ENCODE measurements at places on chromosomes 6 and 20.

DNA sequence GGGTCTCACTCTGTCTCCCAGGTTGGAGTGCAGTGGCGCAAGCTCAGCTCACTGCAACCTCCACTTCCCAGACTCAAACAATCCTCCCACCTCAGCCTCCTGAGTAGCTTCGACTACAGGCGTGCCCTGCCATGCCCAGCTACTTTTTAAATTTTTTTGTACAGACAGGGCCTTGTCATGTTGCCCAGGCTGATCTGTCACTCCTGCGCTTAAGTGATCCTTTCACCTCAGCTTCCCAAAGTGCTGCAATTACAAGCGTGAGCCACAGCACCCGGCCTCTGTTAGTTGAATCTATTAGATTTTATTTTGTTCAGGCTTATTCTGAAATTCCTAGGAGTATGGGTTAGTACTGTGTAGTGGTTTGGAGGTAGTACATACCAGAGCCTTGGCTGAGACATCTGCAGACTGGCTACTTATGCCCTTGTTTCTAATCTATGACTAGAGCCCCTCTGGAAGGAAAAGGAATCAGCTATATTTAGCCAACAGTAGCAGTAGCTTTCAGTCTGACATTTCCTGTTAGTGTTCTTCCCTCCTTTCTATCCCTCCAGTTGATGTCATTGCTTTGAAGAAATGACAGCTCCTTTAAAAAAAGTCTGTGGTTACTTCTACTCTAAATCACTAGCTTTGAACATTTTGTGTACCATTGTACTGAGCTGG lies 74.4 kb downstream of the ITCH start:
- no peak for DNase-seq

- DNase-seq: no peak
Measured at GRCh38 chr20:48861444-48861843, 33.6 kb upstream of the PREX1 start.

GRCh38 chr20:2305479-2305878 lies 9.7 kb downstream of the TGM3 start:
- DNase-seq: no peak

DNA sequence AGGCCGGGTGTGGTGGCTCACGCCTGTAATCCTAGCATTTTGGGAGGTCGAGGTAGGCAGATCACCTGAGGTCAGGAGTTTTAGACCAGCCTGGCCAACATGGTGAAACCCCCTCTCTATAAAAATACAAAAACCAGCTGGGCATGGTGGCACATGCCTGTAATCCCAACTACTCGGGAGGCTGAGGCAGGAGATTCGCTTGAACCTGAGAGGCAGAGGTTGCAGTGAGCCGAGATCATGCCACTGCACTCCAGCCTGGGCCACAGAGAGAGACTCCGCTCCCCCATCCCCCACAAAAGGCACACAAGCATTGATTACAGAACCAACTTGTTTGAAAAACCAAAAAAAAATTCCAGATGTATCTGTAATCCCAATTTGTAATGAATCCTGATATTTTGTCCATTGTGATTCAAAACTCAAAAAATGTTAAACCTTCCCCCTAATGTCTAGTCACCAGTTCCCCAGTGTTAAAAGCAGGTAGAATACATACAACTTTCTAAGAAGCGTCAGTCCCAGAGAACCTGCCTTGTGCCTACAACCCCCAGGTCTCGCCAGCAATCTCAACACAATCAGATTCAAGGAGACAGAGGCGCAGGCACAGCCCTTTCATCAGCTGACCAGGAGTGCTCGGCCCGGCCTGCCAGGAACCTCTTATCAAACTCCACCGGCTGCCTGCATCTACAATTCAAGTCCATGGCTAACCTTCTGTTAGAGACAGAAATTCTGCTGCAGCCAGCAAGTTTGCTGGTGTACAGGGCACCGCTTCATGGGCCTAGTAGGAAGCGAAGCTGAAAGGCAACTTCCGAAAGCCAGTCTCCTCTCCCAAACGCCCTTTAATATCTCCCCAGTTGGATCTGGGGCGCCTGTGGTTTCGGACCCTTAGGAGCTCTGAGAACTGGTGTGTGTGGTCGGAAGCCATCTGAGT lies 2.1 kb downstream of the EZR start:
- peak; percentile 52 for DNase-seq

GRCh38 chr6:84074988-84075781 lies 41.6 kb downstream of the MRAP2 start:
- peak; percentile 50 for DNase-seq

DNA sequence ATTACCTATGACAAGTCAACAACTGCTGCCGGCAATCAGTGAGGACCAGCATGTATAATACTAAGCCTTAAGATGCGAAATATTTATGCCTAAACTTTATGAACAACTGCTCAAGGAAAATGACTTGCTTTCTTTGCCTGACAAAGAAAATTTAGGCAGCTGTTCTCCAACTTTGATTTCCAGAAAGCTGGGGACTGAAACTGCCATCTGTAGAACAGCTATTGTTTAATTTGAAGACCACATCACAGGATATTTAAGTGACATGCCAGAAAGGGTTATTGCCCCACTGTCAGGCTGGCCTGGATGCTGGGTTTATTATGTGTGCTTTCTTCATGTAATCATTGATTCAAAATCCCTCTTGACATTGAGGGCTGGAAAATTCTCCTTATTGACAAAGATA lies 153.9 kb upstream of the ENPP5 start:
- no peak for DNase-seq

DNA sequence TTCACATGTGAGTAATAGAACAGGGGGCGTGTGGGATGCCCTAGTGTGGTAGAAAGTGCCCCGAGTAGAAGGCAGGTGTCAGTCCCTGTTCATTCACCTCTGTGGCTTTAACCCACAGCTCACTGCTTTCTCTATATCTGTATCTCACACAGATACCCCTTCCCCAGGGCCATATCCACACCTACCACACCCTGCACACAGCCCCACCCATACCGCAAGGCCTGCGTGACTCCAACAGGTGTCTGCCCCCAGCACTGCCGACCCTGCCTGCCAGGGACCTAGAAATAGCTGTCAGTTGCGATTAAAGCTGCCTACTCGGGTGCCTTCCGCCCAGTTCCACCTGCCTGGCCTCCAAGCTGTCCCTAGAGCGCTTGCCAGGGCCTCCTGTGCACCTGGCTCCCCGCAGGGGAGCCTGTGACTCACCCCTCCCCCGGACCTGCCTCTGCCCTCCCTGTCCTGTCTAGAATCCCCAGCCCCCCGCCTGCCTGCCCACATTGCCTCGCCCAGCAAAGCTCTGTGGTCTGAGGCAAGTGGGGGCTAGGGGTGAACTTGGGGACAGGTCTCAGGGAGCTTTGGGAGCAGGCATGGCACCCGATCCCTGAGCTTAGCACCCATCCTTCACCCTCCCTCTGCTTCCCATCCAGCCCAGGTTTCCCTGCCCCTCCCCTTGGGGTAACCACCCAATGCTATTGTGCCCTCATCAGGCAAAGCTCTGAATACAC lies 38.3 kb upstream of the ID1 start:
- DNase-seq: peak; percentile 58

- DNase-seq: no peak
Measured at GRCh38 chr20:23588434-23589403, 17.0 kb downstream of the CST9 start.

DNA sequence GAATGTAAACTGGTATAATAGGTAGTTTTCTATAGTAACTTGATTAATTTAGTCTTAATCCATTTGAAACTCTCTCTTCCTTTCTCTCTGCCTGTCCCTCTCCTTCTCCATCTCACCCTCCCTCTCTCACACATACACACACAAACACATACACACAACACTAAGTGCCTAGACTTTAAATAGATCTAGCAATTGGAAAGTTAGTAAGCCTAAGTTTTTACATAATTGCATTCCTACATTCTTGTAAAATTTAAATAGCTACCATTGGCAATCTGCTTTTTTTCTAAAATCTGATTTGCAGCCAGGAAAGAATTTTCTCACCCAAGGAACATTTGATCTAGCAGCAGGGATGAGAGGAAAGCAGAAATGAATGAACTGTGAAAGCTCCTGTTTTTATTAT lies 15.7 kb downstream of the GFRA4 start:
- no peak for DNase-seq

DNA sequence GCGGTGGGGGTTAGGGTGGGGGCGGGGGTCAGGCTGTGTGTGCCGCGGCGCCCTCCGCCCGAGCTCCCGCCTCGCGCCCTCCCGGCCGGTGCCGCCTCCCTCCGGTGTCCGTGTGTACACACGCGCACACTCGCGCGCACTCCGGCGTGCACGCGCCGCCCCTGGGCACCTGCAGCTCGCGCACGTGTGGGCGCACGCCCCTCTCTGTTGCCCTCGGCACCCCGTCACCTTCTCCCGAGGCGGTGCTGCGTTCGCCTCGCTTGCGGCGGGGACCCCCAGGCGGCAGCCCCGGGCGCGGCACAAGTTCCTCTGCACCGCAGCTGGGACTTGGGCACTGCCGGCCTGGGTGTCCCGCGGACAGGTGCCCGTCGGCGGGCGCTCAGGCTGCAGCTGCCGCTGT lies 525 bp downstream of the MACROD2 start:
- peak; percentile 23 for DNase-seq

DNA sequence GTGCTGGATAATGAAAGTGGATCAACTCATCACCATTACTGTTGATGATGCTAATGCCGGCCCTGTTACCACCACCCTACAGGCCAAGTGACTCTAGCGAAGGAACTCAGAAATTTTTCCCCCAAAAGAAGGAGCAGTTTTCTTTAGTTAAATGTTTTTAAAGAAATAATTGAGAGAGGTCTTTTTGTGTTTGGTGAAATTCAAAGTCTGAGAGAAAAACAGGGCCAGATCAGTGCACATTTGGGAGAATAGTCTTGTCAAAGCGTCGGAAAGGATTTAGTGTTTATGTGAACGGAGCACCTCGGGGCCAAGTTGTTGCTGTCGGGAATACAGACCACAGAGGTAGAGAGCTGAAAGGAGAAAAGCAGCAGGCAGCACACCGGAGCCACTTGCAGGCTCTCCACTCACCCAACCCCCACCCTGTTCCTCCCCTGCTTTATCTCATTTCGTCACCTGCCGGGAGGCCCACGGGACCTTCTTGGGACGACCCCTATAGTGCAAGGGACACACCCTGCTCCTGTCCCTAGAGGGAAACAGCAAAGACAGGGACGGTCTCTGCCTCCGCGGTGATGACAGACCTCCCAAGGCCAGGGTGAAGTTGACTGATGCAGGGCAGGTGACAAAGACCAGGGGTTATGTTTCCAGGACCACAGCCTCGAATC lies 6.8 kb downstream of the TFAP2B start:
- no peak for DNase-seq

GRCh38 chr6:150142670-150143515 lies at the start of gene PPP1R14C:
TSS of gene PPP1R14C (plus strand) at chr6:150143044. CDS start at chr6:150143193, 149 bp downstream.
- no peak for DNase-seq

- DNase-seq: no peak
Measured at GRCh38 chr6:107968081-107968480, 10.1 kb upstream of the SEC63 start.

- no peak for DNase-seq
Measured at GRCh38 chr20:11992426-11992825, 74.7 kb downstream of the BTBD3 start.

- no peak for DNase-seq
Measured at GRCh38 chr6:41637194-41638001, 870 bp upstream of the MDFI start.

- peak; percentile 64 for DNase-seq
Measured at GRCh38 chr6:162856885-162857284, 129.1 kb downstream of the PACRG start.

DNA sequence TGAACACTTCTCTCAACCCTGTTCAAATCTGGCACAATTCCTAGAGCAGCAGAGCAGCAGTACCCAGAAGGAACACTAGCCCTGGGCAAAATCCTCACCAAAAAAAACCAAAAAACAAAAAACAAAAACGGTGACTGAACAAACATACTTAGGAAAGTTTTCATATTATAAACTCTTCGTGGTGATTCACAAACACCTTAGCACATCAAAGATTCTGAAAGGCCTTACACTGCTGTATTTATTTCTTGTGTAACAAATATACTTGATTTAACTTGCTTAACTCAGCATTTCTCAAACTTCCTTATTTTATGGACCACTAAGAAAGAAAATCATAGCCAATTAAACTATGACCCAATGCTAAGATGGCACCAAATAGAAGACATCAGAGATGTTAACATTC lies 57.8 kb upstream of the RREB1 start:
- peak; percentile 26 for DNase-seq

GRCh38 chr6:15301179-15302006 lies 55.5 kb downstream of the JARID2 start:
- no peak for DNase-seq

DNA sequence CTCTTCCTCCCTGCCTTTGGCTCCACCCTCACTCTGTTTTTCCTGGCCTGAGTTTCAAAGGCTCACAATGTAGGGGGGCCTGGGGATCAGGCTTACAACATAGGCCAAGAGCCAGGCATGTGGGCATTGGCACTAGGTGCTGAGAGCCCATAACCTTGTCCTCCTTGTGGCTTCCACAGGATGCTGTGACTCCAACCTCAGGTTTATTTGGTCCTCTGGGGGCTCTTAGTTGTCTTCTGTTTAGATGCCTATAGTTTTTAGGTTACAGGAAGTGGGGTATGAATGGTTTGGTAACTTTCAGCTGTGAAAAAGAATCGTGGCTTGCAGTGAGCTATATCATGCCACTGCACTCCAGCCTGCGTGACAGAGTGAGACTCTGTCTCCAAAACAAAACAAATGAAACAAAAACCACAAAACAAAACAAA lies 25.6 kb downstream of the MMP24 start:
- DNase-seq: peak; percentile 63

GRCh38 chr20:4136078-4136966 lies 121.0 kb upstream of the RNF24 start:
- peak; percentile 75 for DNase-seq

DNA sequence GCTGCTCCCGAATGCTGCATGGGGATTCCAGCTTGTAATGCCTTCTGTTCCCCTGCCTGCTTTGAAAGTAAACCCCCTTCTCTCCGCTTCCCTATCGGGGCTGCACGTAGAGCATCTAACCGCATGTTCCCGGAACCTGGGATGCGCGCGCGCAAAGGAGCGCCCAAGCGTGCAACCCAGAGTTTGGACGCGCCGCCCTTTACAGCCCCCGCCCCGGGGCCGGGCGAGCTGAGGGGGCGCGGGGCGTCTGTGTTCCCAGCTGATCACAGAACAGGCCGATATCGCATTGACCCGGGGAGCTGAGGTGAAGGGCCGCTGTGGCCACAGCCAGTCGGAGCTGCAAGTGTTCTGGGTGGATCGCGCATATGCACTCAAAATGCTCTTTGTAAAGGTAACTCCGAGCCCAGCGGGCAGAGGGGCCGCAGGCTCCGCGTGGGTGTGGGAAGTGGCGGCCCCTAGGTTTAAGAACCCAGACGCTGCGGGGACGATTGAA lies 1.4 kb downstream of the LAMP5 start:
- DNase-seq: no peak

DNA sequence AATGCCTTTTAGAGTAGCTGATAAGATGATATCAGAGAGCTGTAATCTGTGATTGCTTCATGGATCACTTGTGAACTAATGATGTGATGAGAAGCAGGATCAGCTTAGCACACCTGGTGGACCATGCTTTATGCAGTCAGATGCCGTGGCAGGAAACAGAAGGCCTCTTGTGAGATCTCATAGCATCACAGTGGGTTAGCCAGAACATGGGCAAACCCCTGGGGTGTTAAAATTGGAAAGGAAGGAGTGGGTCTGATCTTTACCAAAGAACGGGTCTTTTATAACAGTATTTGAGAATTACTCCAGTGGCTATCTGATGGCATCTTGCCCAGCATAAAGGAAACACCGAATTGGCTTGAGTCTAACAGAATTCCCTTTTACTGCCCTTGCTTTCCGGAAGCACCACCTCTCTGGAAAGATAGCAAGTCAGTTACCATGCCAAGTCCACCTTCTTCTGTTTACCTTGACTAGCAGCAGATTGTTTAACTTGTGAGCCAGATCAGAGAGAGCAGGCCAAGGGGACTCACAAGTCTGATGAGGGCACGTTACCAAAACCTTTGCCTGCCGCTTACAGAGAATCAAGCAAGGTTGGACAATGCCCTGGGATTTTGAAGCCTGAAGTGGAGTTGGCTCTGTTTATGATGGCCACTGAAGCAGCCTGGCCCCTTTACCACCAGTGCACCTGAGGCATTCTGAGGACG lies 20.9 kb upstream of the SRF start:
- DNase-seq: no peak

Data from M059J (cell line).